ENCODE measurements at places on chromosomes 11 and 22.

GRCh38 chr22:46480396-46480795 lies 57.0 kb downstream of the CELSR1 start:
- no peak for DNase-seq

- DNase-seq: no peak
These were observed 563 bp downstream of the MDK start for GRCh38 chr11:46381819-46382645.

DNA sequence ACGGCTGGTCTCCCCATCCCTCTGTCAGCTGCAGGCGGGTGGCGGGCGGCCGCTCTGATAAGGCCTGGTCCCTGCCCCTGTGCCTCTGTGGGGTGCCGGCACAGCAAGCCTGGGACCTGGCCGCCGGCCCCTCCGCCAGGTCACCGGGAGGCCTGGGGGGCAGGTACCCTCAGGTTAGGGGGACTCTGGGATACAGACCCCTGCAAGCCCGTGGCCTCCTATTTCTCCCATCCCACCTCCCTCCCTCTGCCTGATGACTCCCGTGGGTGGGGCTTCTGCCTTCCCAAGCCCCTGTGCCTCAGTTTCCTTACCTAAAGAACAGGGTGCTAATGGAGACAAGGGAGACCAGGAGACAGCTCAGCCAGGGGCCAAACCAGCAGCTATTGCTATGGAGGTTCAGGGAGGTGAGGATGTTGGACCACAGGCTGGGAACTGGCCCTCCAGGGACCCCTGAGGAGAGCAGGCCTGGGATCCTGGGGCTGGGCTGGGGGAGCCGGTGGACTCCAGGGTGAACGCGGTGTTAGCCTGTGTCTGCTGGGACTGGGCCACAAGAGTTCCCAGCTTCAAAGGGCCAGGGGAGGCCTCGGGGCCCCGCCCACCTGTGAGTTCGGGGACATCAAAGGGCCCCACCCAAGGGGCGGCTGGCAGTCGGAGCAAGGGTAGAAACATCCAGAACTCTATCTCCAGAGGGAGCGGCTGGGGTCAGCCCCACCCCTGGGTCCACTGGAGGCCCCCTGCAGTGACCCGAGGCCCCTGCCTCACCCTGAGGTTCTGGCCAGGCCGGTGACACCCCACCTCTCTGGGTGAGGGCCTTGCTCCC lies 32.0 kb upstream of the TH start:
- DNase-seq: no peak

GRCh38 chr22:35631597-35631996 lies 14.5 kb upstream of the MB start:
- DNase-seq: peak; percentile 58

DNA sequence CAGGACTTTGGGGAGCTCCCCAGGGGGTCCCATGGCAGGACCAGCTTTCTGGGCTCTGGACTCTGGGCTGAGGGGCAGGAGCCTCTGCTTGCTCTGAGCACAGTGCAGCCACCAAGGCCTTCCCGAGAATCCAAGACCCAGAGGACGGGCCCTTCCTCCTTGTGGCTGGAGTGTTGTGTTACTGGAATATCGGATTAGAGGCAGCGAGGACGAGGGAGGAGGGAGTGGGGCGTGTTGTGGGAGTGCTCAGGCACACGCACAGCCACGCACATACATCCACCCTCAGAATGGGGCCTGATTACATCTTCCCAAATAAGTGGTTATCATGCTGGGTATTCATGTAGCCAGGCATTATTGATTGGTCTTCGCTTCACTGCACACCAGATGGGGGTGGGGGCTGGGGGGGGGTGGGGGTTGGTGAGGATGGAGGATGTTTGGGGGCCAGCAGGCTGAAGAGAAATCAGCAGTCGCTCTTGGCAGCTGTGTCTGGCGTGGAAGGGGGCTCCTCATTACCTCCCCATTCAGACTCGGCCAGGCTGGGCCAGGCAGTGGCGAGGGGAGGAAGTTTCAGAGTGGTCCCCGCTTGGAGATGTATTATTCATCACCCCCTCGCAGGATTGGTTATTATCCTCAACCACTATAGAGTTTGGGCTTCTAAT lies 120.9 kb downstream of the ST3GAL4 start:
- DNase-seq: no peak

DNA sequence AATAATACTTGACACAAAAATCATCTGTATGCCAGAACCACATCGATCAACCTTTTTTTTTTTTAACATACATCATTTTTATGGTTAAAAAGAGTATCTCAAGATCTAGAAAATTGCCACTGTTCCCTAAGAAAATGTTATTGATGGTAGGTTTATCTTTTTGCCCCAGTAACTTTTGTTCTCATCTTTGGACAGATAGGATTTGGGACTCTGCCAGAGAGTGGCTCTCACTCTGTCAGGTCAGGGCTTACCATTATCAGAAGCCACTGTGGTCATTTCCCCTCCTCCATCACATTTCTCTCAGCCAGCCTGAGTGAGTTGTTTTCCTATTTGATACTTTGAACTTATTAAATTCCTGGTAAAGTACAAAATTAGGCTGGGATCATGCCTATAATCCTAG lies 47.9 kb upstream of the YWHAH start:
- DNase-seq: no peak

DNA sequence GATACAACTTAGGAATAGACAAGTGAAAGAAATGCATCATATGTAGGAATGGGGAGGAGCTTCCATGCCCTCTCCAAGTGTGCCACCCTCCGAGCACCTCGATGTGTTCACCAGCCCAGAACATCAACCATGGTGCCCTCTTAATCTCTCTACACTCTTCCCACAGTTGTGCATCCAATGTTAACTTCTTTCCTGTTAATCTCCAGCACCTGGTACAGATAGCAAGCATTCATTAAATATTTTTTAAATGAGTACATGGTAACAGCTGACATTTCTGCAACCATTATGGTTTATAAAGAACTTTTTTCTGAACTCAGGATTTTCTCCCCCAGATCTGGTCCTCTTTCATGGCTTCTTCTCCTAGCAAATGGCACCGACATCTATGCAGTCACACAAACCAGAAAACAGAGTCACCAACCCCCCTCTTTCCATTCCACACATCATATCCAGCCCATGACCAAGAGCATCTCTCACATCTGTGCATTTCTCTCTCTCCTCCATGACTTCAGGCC lies 118.1 kb upstream of the CLPB start:
- no peak for DNase-seq

- DNase-seq: no peak
These were observed 15.4 kb upstream of the TMEM191C start for GRCh38 chr22:21451545-21452520.

DNA sequence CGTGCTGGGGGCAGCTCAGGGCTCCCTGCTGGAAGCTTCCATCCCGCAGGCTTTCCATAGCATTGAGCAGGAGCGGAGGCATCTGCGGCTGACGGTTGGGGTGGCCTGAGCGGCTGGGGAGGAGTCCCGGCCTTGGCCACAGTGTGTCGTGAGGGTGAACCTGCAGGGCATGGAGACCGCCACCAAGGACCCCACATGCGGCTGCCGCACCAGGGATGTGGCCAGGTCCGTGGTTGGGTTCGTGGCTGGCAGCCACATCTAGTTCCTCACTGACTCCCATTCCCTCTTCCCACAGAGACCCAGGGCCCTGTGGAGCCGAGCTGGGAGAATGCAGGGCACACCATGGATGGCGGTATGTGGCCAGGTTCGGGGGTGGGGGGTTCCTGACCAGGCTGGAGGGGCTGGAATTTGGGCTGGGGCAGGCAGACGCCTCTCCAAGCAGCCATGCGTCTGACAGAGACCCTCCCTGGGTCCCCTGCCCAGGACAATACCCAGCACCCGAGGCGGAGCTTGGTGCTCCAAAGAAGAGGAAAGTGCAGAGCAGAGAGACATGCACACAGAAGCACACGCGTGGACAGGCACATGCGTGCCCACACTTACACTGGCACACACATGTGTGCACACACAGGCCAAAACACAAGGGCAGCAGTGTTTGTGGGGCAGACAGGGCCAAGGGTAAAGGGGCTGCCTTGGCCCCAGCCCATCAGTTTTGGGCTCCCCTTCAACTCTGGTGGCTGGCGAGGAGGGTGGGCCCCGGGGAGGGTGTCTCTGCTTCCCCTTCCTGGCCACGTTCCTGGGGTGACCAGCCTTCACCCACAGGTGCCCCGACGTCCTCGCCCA lies 2.7 kb downstream of the MUC5B start:
- DNase-seq: no peak

- no peak for DNase-seq
These were observed 57.6 kb downstream of the REXO2 start for GRCh38 chr11:114496915-114497314.

DNA sequence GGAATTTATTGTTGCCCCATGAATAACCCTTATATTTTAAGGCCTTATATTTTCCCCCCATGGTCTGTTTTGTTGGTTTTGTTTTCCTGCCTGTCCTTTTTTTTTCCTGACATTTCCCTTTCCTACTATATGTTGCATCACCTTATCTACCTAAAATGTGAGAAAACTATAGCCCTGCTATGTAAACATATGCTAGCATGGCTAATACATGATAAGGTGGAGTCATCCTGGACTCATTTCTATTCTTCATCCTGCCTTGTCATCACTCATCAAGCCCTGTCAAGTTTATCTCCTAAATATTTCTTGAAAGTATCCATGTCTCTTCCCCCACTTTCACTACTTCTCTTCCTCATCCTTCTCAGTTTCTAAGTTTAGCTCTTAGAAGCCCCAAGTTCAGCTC lies 2168.8 kb upstream of the RAG2 start:
- DNase-seq: no peak

- no peak for DNase-seq
These were observed 71.3 kb downstream of the ETS1 start for GRCh38 chr11:128515826-128516778.

DNA sequence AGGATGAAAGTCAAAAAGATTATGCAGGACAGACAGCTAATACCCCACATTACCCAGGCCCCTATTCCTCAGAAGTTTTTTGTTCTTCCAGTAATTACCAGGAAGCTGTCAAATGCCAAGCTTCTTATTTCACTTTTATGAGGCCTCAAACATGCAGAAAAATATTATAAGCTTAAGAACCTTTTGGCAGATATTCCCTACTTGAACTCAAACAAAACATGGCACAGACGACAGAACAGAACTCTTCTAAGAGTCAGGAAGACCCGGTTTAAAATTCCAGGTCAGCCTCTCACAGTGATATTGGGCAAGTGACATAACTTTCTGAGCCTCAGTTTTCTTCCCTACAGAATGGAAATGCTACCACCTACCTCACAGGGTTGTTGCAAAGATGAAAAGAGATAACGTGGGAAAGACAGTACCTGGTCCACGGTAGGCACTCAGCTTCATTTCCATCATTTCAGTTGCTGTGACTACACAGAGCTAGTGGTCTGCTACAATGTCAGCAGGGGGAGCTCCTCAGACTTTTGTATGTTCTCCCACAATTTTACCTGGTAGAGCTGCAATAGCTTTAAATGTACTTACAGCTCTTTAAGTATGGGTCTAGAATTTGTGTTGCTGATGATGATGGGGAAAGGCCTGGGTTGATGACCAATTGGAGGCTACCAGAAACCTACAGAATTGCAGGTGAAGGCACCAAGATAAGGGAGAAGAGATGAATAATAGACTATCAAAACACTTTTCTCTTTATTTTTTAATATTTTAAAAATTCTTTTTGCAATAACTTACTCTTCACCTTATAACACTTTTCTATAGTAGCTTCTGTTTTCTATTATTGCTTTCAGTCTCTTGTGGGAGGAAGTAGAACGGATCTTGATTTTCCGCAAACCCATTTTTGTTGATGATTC lies 98.3 kb upstream of the CHRM4 start:
- peak; percentile 36 for DNase-seq

- peak; percentile 78 for DNase-seq
These were observed 84.5 kb downstream of the ISX start for GRCh38 chr22:35150183-35151107.

GRCh38 chr11:102158164-102158735 lies 48.0 kb downstream of the YAP1 start:
- DNase-seq: no peak

DNA sequence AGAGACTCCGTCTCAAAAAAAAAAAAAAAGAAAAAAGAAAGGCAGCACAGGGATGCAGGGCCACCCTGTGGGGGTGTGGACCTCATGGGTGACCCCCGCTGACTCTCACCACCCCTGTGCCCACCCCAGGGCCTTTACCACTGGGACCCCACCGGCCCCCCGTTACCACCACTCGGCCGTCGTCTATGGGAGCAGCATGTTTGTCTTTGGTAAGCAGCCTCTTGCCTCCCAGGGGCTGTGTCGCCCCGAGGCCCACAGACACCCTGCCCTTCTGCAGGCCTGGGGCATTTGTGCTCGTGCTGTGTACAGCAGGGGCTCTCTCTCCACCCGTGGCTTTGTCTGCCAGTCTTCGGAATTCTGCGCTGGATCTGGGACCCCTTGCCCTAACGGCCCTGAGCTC lies 5.3 kb downstream of the LZTR1 start:
- no peak for DNase-seq

GRCh38 chr11:44388828-44389657 lies 79.1 kb upstream of the ALX4 start:
- no peak for DNase-seq

DNA sequence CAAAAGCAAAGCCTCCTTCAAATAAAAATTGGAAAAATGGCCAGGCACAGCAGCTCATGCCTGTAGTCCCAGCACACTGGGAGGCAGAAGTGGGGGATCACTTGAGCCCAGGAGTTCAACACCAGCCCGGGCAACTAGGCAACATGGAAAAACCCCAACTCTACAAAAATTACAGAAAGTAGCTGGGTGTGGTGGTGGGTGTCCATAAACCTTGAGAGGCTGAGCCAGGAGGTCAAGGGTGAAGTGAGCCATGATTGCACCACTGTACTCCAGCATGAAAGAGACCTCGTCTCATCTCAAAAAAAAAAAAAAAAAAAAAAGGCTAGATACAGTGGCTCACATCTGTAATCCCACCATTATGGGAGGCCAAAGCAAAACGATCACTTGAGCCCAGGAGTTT lies 22.3 kb downstream of the DDX6 start:
- DNase-seq: no peak

GRCh38 chr22:49253656-49254055 lies 574.0 kb downstream of the BRD1 start:
- no peak for DNase-seq

GRCh38 chr11:17878743-17879142 lies 134.1 kb downstream of the SERGEF start:
- no peak for DNase-seq

- no peak for DNase-seq
These were observed 50.0 kb upstream of the CHST1 start for GRCh38 chr11:45715418-45715817.

DNA sequence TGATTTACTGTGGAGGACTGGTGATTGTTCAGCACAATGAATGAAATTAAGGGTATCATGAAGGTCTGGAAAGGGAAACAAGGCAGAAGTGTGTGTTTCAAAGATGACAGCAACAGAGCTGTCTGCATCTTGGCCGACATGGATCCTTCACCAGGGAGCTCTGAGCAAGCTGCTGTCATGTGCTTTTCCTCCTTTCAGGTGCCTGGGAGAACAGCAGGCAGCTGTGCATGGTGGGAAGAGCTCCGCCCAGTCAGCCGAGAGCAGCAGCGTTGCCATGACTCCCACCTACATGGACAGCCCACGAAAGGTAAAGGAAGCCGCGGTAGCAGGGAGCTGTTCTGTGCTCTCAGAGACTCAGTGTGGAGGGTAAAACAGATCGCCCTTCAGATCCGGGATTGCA lies 87.1 kb upstream of the YWHAH start:
- no peak for DNase-seq
